ENCODE measurements at places on chromosomes 3 and 15.

GRCh38 chr3:14543446-14543845 is 3.3 kb upstream of the GRIP2 start:
- DNase-seq = no peak

- no peak for DNase-seq
These were observed 26.5 kb upstream of the XXYLT1 start for GRCh38 chr3:195297446-195297845.

GRCh38 chr3:45035441-45036301 is 9.6 kb downstream of the CLEC3B start:
- peak; percentile 46 for DNase-seq

DNA sequence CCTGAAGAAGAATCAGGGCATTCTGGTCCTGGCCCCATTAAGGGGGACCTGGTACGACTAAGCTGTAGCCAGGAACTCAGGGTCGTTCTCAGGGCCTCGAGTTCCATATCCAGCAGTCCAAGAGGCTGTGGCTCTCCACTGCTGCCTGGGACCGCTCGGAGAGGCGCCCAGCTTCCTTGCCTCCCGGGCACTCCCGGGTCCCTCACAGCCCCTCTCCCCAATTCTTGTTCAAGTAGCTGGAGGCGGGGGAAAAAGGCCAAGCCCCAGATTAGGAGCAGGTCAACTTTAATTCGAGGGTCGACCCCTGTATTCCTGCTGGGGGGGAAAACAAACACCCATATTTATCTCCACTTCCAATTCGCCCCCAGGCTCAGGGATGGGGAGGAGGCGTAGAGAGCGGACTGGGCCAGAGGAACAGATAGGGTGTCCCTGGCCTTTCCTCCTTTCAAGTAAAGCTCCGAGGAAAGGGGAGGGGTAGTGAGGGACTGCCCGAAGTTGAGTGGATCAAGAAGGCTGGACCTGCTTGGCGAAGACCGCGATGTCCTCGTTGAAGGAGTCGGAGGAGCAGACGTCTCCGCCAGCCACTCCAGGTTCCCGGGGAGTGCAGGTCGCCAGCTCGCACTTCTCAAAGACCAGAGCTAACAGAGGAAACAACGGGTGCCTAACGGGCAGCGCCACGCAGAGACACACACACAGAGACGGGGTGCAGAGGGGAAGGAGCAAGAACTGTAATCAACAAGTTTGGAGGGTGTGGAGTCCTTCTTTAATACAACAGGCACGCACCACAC is 4.4 kb downstream of the MEIS2 start:
- DNase-seq = peak; percentile 50

GRCh38 chr3:72567474-72567873 is 280.8 kb downstream of the SHQ1 start:
- no peak for DNase-seq

DNA sequence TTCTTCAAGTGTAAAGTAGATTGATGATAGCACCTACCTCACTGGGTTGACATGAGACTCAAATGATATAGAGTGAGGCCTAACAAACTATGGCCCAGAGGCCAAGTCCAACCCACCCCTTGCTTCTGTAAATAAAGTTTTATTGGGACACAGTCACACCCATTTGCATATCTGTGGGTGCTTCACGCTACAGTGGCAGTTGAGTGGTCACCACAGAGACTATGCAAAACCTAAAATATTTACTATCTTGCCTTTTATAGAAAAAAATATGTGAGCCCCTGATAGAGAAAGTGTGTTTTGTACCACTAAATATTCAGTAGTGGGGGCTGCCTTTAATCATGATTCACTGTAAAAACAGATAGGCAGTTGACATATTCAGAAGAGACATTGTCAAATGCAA is 38.0 kb downstream of the ACAN start:
- DNase-seq = no peak

- DNase-seq = no peak
These were observed 9.2 kb downstream of the CCDC14 start for GRCh38 chr3:123951522-123952447.

DNA sequence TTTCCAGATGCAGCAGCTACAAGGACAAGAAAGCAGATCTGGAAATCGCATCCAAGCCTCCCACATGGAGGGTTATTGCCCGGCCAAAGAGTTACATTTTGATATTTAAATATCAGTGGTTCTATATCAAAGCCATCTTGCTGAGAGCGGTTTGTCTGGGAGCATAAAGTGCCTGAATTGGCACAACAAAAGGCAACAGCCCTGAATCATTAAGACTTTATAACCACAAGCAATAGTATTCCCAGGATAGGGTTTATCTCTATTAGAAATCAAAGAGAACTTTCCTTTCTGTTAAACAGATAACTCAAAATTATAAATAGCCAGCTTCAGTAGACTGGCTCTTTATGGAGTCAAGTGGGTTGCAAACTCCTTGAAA is 564.7 kb downstream of the ROBO1 start:
- DNase-seq = no peak

GRCh38 chr15:67076147-67076843 is 10.9 kb downstream of the SMAD3 start:
- no peak for DNase-seq

DNA sequence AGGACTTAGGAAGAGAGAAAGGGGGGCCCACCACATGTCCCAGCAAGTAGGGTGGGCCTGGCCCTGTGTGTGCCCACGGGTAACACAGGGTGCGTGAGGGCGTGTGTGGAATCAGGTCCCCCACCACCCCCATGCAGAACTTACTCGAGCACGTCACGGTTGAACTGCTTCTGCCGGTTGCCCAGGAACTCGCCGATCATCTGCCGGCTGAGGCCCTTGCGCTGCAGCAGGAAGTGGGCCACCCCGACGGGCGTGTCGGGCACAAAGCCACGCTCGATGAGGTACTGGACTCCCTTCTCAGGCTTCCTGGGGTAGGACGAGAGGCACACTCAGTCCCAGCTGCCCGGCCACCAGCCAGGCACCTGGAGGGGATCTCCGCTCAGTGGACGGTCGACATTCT is 83.1 kb upstream of the RPL32 start:
- DNase-seq = no peak

DNA sequence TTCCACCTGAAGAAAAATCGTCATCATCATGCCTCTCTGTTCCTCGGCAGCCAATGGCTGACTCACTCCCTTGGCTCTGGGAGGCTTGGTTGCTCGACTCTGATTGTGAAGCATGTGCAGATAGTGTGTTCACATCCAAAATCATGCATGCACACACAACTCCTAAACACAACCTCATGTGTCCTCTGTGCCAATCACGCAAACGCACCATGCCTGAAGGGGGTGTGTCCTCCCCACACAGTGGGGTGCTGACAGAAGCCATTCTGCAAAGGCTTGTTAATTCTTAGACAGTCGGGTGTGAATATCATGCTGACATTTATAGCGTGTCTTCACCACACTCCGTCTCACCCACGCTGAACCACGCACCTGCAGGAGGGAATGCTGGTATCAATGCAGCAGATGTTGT is 11.4 kb upstream of the CCDC174 start:
- no peak for DNase-seq

GRCh38 chr3:48501196-48501595 is 2.8 kb downstream of the SHISA5 start:
- DNase-seq = no peak

DNA sequence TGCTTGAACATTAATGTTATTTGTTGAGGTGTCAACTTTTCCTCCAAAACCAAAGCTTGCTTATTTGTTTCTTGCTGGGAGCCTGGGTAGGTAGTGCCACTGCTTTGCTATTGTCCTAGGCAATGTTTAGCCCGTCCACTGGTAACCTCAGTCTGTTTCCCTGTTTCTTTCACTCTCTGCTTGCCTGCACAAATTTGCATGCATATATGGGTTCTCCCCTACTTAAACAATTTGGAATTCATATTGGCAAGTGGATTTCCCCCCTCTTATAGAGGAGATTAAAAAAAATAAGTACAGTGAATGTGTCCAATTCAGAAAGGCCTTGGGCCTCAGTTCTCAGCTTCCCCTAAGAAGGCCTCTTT is 45.0 kb upstream of the BOC start:
- DNase-seq = no peak

GRCh38 chr3:46942481-46943236 is 33.9 kb downstream of the CCDC12 start:
- DNase-seq = no peak

GRCh38 chr15:65303687-65304380 is 643 bp upstream of the RNU5B-1 start:
- DNase-seq = no peak

- DNase-seq = peak; percentile 34
These were observed 31.4 kb upstream of the LRIG1 start for GRCh38 chr3:66532160-66532587.

DNA sequence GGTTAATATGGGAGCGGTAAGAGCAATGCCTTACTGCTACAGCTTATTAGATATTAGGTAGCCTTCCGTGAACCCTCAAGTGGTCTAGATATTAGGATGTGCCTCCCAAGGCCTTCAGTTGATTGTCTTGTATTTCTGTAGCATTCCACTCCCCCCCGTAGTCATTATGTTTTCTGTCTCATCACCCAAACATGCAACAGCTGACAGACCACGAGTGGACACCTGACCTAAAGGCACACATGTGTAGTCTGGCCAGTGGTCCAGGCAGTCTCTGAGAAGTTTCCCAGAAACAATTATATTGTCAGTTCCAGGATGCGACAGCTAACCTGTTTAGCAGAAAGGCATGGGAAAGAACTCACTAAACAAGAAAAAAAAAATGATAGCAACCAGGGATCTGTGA is 1000.9 kb downstream of the AGBL1 start:
- DNase-seq = no peak

DNA sequence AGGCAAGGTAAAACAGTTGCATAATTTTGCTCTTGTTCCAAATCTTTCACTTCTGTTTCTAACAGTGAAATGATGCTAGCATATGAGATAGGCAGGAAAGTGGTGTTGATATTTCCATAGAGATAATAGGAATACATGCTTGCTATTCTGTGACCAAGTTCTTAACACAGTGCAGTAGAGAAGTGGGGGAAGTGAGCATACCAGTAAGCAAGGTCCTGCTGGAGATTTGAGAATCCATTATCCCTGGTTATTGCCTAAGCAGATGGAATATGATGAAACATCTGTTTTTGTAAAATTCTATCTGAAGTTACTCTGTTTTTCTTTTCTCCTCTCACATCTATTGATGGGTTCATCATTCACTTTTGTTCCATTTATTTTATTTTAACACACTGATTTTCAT is 28.7 kb downstream of the USP8 start:
- no peak for DNase-seq

- DNase-seq = no peak
These were observed 4.4 kb downstream of the NR2F2 start for GRCh38 chr15:96334705-96335410.

DNA sequence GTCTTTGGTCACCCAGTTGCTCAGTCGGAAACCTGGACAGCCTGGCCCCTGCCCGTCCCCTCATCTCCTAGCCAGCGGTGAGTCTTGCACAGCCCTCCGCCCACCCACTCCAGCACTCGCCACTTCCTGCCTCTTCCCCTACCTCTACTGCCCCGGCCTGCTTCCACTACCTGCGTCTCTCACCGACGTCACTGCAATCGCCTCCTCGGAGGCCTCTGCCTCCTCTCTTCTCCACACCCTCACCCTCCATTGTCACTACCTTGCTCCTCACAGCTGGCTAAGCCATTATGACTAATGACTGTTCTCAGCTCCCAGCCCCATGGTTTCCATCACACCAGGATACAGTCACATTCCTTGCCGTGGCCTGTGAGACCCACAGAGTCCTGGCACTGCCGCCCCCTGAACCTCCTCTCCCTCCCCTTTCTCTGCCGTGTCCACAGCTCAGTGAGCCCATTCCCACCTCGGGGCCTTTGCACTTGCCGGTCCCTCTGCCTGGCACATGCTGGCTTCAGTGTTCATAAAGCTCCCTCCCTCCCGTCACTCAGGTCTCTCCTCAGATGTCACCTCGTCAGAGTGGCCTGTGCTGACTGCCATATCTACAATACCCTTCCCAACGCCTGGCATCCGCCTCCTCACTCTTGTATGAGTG is 104.8 kb downstream of the FBLN2 start:
- no peak for DNase-seq

- no peak for DNase-seq
These were observed 300.6 kb downstream of the SATB1 start for GRCh38 chr3:18124501-18124900.

DNA sequence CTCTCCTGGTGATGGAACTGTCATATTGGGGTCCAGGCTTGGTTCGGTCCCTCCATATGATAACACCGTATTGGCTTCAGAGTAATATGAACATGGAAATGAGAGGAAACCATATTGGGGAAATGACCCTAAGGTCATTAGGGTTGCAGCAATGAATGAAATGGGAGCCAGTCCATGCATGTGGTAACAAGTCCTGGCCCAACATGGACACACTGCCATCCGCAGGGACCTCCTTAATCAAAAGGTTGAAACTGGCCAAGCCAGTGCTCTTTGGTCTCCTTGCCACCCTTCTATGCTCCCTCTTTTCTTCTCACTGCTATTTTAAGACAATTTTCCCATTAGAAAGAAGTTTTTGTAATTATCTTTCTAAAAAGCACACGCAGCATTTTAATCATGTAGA is 8.3 kb downstream of the SHC4 start:
- DNase-seq = no peak

DNA sequence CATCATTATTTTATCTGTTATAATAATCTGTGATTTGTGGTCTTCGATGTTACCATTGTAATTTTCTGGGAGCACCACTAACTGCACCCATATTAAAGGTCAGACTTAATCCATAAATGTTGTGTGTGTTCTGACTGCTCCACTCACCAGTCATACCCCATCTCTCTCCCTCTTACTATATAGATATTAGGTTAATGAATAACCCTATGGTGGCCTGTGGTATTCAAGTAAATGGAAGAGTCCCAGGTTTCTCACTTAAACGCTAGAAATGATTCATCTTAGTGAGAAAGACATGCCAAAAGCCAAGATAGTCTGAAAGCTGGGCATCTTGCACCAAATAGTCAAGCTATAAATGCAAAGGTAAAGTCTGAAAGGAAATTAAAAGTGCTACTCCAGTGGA is 1358.5 kb downstream of the ROBO2 start:
- no peak for DNase-seq

- no peak for DNase-seq
These were observed 50.3 kb downstream of the SERPINI1 start for GRCh38 chr3:167785790-167786189.

- DNase-seq = peak; percentile 19
These were observed 53.0 kb upstream of the GSK3B start for GRCh38 chr3:120147072-120147871.

- DNase-seq = no peak
These were observed 166.6 kb downstream of the XXYLT1 start for GRCh38 chr3:195104340-195104739.

DNA sequence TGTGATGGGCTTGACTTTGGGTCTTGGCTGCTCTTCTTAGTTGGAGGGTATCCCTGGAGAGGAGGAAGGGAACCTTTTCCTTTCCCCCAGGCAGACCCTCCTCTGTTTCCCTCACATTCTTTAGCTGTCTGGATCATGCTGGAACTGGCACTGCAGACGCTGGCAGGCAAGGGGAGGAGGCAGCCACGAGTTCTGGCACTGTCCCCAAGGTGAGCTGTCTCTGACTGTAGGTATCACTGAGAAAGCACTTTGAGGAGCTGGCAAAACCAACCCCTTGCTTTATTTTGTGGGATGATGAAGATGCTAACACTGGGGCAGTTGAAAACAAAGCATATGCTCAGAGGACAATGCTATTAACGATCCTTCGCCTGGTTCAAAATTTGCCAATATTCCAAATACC is 175.0 kb downstream of the SOX2 start:
- DNase-seq = no peak
